ENCODE measurements at places on chromosomes 3 and 15.

DNA sequence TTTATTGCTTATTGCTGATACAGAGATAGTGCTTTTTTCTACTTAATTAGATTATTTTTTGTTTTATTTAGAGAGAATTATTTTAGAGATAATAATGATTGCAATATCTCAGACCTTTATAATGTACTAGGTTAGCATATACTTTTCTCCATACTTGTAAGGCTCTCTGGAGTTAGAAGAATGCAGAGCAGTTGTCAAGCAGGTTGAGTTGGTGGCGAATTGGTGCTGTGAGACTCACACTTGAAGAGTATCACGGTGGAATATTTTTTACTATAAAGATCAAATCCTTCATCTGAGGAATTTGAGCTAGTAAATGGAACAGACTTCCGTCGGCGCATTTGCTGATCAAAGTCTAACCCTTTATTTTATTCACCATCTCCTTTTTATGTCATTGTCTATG lies 47.3 kb upstream of the MDFIC2 start:
- DNase-seq: no peak

DNA sequence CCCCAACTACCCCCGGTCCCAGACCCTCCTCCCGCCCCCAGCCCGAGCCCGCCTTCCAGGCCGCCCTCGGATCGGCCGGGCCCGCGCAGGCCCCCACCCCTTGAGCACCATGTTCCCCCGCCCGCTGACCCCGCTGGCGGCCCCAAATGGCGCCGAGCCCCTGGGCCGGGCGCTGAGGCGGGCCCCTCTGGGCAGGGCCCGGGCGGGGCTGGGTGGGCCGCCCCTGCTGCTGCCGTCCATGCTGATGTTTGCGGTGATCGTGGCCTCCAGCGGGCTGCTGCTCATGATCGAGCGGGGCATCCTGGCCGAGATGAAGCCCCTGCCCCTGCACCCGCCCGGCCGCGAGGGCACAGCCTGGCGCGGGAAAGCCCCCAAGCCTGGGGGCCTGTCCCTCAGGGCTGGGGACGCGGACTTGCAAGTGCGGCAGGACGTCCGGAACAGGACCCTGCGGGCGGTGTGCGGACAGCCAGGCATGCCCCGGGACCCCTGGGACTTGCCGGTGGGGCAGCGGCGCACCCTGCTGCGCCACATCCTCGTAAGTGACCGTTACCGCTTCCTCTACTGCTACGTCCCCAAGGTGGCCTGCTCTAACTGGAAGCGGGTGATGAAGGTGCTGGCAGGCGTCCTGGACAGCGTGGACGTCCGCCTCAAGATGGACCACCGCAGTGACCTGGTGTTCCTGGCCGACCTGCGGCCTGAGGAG lies 472 bp downstream of the CHST14 start:
- no peak for DNase-seq

DNA sequence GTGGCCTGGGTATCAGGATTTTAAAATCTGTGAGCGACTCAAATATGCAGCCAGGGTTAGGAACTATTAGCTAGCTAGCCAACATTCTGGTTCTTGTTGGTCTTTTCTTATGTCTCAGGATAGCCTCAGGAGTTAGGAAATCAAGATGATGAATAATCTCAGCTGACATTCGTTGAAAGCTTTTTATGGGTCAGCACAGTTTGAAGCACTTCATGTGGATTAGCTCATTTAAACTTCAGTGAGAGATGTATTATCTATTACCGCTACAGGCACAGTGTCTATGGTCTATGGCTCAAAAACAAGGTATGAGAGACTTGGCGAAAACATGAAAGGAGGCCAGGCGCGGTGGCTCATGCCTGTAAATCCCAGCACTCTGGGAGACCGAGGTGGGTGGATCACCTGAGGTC lies 187.5 kb upstream of the THRB start:
- no peak for DNase-seq

DNA sequence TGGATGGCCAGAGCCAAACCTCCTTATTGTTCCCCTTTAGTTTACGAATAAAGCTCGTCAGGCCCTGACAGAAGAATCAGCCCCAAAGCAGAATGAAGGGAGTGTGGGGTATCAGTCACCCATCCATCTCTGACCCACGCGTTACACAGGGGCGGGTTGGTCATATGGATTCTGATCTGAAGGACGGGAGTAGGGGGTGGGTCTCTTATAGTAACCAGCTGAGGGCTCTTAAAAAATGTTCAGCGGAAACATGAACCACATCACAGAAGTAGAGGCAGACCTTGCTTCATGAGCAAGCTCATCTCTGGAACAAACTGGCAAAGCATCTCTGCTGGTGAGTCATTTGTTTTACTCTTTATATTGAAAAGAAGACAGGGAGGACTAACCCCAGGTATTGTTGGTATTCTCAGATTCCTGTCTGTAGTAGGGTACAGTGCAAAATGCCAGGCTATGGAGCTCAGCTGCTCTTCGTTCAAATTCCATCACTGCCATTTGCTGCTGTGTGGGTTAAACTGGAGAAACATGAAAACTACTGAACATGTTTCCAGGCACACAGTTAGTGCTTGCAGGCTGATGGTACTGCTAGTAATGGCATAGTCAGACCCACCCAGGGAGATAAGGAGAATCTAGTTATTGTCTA lies at the start of gene CXCR6:
TSS of gene CXCR6 (plus strand) at position 258 of the 640 bp plus-strand sequence. CDS start 3,018 bp downstream, outside the sequence.
- DNase-seq: no peak

- DNase-seq: no peak
These were observed 56.0 kb upstream of the PPARG start for GRCh38 chr3:12232785-12233300.

- DNase-seq: no peak
These were observed 19.4 kb upstream of the CX3CR1 start for GRCh38 chr3:39299279-39299678.

- DNase-seq: no peak
These were observed 48.9 kb upstream of the NAALADL2 start for GRCh38 chr3:174810254-174810653.

GRCh38 chr15:88023914-88024313 lies 232.6 kb downstream of the NTRK3 start:
- no peak for DNase-seq

- DNase-seq: no peak
These were observed 1030.8 kb upstream of the CFAP20DC start for GRCh38 chr3:60080648-60081047.

- DNase-seq: no peak
These were observed 131.0 kb downstream of the RPLP1 start for GRCh38 chr15:69583626-69584025.

Measured in HTR-8/SVneo (cell line).